ENCODE measurements at places on chromosomes 3 and 15. TPM values are rescaled to one million over a fixed set of nuclear protein-coding genes. Genes with fewer than 3 reads are reported as not detected.
A peak's percentile ranks its signal among the peaks of the same experiment; 100 is the strongest.

- DNase-seq, result no peak
These were observed 554.3 kb downstream of the EPHB1 start for GRCh38 chr3:135349254-135349948.

DNA sequence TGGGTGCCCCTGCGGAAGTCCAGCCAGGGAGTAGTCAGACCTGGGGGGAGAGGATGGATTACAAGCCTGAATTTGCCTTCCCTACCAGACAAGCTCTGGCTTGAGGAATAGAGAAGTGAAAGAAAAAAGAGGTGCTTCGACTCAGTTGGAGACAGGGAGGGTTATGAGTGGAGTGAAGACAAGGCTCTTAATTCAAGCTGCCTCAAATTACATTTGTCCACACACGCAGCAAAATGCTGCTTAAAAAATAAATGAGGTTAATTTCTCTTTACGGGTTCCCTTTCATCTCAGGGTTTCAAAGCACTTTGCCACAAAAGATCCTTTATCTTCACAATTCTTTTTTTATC, 49.0 kb upstream of the SLC4A7 start:
- DNase-seq, result no peak

DNA sequence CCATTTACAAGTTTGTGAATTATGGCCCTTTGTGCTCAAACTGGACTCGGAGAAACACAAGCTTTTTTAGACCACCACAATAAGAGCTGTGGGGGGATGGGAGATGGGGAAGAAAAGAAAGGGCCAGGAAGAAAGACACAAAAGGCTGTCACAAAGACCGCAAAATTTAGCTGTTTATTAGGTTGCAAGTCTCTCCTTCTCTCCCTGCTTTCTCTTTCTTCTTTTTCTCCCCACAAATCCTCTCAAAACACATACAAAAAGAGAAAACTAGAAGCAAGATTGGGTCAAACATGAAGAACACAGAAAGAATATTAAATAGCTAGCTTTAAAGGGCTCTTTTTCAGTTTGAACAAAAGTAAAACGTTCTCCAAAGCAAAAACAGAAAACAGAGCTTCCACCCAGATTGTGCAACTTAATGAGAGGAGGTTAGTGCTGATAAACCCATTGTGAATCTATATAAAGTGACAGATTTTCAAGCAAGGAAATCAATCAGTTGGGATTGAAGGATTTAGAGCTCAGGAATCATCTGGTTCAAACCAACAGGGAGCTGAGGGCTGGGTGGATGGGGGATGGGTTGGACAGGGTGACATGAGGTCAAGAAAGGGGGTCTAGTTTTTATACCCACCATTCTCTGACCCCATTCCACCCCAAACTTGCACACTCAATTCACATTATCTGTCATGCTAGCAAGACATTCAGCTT, 87.3 kb downstream of the DHX30 start:
- peak; percentile 60 for DNase-seq

GRCh38 chr3:127531821-127532220, 58.7 kb downstream of the TPRA1 start:
- DNase-seq, result no peak

DNA sequence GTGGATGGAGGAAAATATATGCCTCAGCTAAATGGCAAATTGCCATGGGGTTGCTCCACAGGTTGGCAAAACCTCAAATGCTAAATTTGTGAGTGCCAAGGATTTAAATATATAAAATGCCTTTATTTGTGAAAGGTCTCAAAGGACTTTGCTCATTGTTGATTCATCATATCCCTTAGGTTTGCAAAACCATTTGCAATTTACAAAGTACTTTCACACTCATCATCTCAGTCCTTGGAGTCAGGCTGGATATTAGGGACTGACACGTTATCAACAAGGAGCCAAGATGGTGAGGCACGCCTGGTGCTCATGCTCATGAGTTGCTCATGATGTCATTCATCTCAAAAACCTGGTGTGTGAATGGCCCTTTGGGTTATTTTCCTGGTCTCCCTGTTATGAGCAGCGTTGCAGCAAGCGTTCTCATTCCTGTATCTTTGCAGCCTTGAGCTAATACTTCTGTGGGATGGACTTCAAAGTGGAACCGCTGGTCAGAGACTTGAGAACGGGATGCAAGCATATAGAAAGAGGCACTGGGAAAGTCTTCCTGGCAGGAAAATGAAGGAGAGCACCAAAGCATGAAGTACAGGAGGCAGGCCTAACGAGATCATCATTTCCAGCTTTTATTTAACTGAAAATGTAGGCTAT, 66.0 kb downstream of the MYO1E start:
- DNase-seq, result no peak

GRCh38 chr3:66039590-66039887, 821 bp upstream of the MAGI1 start:
- DNase-seq, result no peak

GRCh38 chr3:643376-643775, 446.8 kb downstream of the CHL1 start:
- DNase-seq, result no peak

DNA sequence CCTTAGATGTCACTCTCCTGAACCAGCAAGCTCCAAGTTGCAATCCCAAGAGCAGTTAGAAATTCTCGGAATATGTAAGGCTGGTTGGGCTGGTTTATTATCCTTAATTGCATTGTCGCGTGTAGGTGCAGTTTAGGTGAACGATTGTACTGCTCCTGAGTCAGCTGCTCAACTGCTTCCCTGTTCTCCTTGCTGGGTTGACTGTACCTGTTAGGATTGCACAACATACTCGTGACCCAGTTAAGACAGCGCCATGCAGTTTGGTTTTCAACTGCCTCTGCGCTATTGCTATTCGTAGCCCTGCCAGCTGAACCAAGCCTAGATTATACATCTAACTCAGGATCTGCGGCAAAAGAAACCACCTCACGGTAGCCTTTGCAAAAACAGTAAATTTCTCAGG, 41.0 kb downstream of the BCL2L10 start:
- no peak for DNase-seq

GRCh38 chr3:123778991-123779622, 105.0 kb downstream of the MYLK start:
- no peak for DNase-seq

- DNase-seq, result no peak
These were observed 206.8 kb upstream of the IL12A start for GRCh38 chr3:159781867-159782266.

DNA sequence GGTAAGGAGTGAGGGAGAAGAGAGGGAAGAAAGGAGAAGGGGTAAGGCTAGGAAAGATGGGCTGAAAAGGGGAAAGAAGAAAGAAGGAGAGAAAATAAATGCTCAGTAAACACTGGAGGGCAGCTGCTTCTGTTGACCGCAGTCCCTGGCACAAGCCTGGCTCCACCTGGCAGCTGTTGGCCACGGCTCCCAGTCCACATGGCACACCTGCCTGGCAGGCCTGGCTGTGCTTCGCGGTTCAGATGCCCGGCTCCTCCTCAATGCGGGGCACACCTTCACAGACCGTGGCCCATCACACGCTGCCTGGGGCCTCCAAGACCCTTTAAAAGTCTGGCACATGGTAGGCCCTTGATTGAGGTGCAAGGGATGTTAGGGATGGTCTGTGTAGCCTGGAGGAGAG, 516.8 kb upstream of the PROK2 start:
- DNase-seq, result no peak

GRCh38 chr3:169158379-169158778, 505.1 kb downstream of the MECOM start:
- no peak for DNase-seq

- peak; percentile 22 for DNase-seq
These were observed 856.4 kb upstream of the ALCAM start for GRCh38 chr3:104510131-104510849.

- DNase-seq, result no peak
These were observed 392.3 kb upstream of the ZNF717 start for GRCh38 chr3:76177610-76178009.

DNA sequence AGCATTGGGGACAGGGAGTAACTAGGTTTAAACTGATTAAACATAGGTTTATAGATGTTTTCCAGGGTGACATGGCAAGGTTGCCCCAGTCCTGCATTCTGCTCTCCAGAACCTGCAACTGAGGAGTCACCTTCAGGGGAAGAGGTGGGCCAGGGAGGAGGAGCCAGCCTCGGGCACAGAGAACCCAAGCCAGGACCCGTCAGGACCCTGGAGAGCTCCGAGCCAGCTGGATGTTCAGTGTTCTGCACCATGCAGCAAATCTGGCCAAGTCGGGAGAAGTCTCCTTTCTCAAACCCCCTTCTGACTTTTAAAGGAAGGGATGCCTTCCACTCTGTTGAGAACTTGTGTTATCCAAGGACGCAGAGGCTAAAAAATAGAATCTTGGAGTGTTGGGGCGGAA, 62.1 kb upstream of the SLC6A11 start:
- no peak for DNase-seq

DUOX2 gene
- total RNA-seq, result 0.11 TPM

PSMA4 gene
- total RNA-seq, result 201 TPM

ZNF80 gene
- 0.06 TPM for total RNA-seq

PRICKLE2 gene
- 24.2 TPM for total RNA-seq

IGDCC3 gene
- total RNA-seq, result 3.6 TPM

HEG1 gene
- 32.5 TPM for total RNA-seq

Measured in spinal cord (tissue), 10 donors.